ENCODE measurements at places on chromosomes 13 and 19.

- DNase-seq, result no peak
These were observed 31.3 kb downstream of the GRIK5 start for GRCh38 chr19:42038666-42039065.

DNA sequence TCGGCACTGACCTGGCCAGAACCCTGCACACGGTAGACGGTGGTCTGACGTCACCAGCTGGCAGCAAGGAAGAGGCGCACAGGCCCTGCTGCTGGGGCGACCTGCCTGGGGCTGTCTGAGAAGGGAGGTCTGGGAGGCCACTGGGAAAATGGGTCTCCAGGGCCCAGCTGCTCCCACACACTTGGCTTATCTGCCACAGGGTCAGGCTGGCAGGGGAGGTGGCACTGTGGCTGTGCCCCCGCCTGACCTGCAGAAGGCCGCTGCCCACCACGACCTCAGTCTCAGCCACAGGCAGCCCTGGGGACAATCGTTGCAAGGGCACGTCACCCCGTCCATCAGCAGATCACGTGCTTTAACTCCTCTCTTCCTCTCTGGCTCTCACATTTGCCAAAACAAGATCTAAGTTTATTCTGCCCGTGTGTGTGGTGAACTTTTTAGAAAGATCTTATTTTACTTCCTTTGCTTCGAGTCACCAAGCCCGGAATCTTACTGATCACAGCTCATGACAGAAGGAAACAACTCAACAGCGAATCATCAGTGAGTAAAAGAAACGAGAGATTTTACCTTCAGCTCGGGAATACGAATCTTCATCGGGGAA lies 45.2 kb upstream of the RANBP3 start:
- no peak for DNase-seq

DNA sequence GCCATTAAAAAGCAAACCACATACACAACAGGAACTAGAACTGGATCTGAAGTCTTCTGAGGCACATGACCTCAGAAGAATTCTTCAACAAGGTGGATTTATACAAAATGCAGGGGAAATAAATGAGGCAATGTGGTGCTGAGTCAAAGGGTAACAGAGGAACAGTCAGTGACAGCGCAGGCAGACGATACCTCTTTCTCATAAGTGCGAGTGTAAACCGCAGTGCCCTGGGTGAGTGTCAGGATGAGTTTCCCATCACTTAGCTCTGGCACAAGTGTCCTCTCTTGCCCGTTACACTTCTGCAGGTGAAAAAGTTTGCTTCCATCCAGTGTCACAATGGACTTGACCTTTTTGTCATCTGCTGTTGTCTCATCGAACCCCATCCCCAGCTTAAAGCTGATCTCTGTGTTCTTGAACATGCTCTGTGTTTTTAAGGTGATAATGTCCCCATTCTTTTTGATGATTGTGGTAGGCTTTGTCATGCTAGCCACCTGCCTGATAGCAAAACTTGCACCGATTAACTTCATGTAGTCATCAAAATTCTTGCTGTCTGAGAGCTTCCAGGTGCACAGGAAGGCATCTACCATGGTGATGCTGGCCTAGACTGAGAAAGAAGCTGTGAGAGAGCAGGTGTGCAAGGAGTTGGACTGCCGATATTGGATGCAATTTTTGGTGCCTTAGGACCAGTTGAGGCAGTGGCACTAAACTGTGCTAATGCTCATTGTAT lies 97.3 kb downstream of the AKAP11 start:
- DNase-seq, result no peak

- DNase-seq, result peak; percentile 74
These were observed 13.5 kb upstream of the TPM4 start for GRCh38 chr19:16062789-16063188.

- no peak for DNase-seq
These were observed 260.4 kb downstream of the NALCN start for GRCh38 chr13:101155920-101156319.

DNA sequence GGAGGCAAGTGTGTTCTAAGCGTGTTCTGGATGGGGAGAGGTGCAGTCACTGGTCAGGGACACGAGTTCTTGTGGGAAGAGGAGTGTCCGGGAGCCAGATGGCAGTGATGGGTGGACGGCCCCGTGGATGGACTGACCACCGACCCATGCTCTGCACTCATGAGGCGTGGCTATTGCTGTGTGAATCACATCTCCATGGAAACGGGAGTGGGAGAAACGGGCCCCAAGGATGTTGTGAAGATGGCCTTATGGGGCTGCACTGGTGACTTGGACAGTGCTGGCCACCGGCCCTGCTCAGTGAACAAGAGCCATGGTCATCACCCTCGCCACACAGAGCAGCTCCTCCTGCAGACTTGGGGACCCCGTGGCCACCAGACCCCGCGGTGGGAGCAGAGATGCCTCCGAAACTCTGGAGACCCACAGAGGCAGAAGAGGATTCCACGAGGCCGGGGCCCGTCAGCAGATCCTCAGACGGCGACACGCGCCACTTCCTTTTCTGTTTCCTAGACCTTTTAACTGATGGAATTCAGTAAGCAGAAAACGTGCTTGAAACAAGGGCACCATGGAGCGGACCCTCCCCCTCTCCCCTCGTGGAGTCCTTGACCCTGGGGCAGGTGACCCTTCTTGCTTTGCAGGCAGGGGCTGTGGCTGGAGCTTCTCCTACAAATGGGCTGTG lies 47.5 kb downstream of the GAS6 start:
- no peak for DNase-seq

GRCh38 chr19:1281569-1282287 lies 3.9 kb upstream of the EFNA2 start:
- no peak for DNase-seq

GRCh38 chr13:94706101-94706842 lies 6.1 kb downstream of the SOX21 start:
- no peak for DNase-seq

DNA sequence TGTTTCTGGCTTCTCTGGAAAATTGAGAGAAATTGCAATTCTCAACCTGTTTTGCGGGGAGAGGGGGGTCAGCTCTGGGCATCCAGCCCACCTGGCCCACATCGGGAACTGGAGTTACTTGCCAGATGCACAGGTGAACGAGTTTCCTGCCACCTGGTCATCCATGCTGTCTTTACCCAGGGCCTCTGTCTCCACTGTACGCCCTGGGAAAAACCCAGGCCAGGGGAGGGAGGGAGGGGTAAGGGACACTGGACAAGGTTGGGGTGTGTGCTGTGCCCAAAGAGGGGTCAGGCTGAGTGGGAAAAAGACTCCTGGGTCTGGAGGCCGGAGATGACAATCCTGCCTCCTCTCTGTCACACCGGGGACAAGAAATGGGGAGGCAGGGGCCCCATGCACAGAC lies 307.6 kb downstream of the ZNF536 start:
- DNase-seq, result no peak

GRCh38 chr19:14072535-14073260 lies at the start of gene MISP3:
Gene MISP3, plus strand, starts transcription at chr19:14072786. Its CDS starts 524 bp downstream, at chr19:14073310.
- peak; percentile 65 for DNase-seq

DNA sequence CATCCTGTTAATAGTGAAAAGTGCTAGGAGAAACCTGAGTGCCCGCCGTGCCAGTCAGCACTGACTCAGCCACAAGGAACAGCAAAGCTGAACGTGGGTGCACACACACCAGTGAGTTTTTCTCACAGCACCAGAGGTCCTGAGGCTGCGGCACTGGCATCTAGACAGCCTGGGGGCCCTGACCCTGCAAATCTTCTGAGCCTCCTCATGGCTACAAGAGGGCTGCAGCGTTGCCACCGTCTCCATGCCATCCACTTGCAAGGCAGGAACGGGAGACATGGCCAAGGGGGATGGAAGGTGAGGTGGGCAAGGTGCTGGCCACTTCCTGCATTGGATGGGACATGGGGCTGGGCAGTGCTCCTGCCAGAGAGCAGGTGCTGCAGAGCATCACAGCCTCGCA lies 211.2 kb upstream of the SOX1 start:
- no peak for DNase-seq

GRCh38 chr13:101204270-101205020 lies 211.9 kb downstream of the NALCN start:
- no peak for DNase-seq

DNA sequence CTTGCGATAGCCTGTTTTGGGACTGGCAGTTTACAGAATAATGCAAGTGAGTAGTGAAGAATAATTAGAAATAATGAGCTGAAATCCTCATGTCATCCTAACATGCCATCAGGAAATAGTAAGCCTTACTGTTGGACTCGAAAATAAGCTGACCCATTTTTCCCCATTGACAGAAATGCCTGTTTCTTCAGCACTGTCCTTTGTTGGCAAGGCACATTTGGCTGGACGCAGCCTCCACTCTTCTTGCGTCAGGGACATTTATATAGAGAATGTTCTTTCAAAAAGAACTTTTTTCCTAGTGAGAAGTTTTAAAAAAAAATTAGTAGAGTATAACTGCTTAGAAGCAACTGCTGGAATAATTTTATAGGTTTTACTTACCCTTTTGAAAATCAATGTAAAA lies 47.1 kb downstream of the ARHGAP35 start:
- DNase-seq, result no peak

GRCh38 chr19:15038294-15038693 lies 11.0 kb upstream of the CASP14 start:
- no peak for DNase-seq

GRCh38 chr19:50679177-50680125 lies 30.2 kb downstream of the C19orf81 start:
- peak; percentile 83 for DNase-seq

DNA sequence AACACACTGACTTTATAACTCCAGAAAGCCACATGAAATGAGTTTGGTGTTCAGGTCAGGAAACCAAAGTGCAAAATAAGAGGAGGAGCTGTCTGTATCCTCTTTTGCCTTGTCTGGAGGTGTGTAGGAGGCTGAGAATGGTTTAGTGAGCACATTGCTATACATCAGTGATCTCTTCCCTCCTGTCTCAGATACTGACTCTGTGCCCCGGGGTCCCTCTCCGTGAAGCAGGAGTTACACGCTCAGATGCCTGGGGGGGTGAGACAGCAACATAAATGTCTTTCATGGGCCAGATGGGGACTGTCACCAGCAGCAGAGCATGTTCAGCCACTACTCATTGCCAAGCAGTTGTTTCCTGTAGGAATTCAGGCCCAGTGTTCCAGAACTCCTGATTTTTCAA lies 285.4 kb downstream of the ATP8A2 start:
- DNase-seq, result no peak

GRCh38 chr19:47633996-47634395 lies 25.1 kb downstream of the BICRA start:
- no peak for DNase-seq

DNA sequence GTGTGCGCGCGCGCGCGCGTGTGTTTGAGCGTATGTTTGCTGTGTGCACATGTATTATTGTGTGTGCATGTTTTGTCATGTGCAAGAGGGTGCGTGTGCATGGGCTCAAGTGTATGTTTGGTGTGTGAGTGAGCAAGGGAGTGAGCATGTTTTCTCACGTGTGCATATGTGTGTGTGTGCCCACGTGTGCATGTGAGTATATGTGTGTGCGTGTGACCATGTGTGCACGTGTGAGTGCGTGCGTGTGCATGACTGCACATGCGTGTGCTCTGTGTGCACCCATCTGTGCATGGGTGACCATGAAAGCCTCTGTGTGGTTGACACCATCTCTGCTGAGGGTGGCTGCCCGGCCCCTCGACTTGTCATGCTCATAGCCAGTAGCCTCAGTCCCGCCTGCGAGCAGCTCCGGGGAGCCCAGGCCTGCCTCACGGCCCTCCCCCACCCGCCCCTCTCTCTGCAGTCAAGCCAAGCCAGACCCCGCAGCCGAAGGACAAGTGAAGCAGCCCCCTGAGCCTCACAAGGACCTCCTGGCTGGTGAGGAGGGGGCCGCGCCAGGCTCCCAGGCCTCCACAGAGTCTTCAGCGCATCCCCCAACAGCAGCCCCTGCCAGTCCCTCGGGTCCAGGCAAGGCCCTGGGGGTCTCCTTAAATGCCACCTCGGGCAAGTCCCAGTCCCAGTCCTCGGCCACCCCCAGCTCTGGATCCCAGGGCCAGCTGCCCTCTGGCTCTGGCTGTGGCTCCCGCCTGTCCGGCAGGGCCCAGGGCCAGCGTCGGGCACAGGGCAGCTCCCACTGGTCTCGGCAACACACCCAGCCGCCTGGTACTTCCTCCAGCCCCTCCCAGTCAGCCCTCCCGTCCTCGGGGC lies 6.0 kb downstream of the REEP6 start:
- no peak for DNase-seq

DNA sequence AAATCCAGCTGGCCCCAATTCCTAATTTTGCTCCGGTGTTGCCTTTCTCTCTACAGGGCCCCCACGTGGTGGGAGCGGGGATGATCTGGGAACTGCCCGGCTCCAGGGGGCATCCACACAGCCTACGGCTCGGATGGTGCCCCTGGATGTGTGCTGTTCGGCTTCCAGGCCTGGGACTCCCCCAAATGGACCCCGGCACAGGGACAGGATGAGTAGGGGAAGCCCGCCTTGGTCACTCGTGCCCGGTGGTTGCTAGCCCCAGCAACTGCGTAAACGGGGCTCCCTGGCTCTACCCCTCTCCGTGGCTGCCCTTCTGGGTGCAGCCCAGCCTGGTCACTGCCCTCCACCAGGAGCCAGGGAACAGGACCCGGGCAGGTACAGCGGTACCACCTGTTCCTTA lies 111.5 kb downstream of the TEX26 start:
- no peak for DNase-seq

Data from stimulated activated naive CD8-positive, alpha-beta T cell treated with anti-CD3 and anti-CD28 coated beads, Interleukin-15, Interleukin-2, amounts not matched to agents 100 U/mL and 50 U/mL, for 24 hours (primary cell).